Esophagus muscularis mucosa (tissue), 4 donors: ENCODE measurements at places on chromosomes 6 and 20. TPM values are rescaled to one million over a fixed set of nuclear protein-coding genes. Genes with fewer than 3 reads are reported as not detected.
A peak's percentile ranks its signal among the peaks of the same experiment; 100 is the strongest.

Gene LPA
- total RNA-seq: not detected

GRCh38 chr6:38774929-38775707 is 60.0 kb downstream of the DNAH8 start:
- DNase-seq: no peak
- H3K4me3 ChIP-seq: no peak overlapping the region
- no peaks in the 10 kb centered on the region for H3K27me3 ChIP-seq
- no peak overlapping the region for H3K27ac ChIP-seq

Gene CALHM6
- 1.2 TPM for total RNA-seq

- no peak overlapping the region for H3K4me3 ChIP-seq
- peaks cover 82% of the 10 kb centered on the region for H3K4me1 ChIP-seq
- DNase-seq: no peak
- no peaks in the 10 kb centered on the region for H3K36me3 ChIP-seq
- H3K27ac ChIP-seq: peak overlapping the region; percentile 73
Measured at GRCh38 chr6:53524455-53524815, 20.5 kb downstream of the GCLC start.

DNA sequence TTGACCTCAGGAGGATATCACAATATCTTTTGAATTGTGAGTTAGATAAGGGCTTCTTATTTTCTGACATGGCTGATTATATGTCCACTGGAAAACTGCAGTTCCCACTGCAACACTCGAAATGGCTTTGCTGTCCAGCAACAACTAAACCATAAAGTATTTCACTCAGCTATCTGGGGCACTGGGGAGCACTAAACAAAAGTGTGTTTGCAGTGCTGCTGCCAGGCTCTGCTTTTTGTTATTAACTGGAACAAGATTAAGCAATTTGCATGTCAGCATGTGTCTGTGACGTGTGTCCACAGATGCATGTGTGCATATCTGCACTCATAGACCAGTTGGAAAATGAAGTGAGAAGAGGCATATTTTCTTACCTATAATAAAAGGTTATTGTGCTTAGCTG is 107.8 kb upstream of the CCN2 start:
- H3K4me3 ChIP-seq: no peak overlapping the region
- DNase-seq: no peak
- peaks cover 28% of the 10 kb centered on the region for H3K4me1 ChIP-seq
- H3K27me3 ChIP-seq: no peaks in the 10 kb centered on the region

Gene VGLL2
- total RNA-seq: not detected

Gene CRYBG1
- total RNA-seq: 2.1 TPM

Gene GRIK2
- total RNA-seq: 1.7 TPM

Gene PRKN
- 11.4 TPM for total RNA-seq

DNA sequence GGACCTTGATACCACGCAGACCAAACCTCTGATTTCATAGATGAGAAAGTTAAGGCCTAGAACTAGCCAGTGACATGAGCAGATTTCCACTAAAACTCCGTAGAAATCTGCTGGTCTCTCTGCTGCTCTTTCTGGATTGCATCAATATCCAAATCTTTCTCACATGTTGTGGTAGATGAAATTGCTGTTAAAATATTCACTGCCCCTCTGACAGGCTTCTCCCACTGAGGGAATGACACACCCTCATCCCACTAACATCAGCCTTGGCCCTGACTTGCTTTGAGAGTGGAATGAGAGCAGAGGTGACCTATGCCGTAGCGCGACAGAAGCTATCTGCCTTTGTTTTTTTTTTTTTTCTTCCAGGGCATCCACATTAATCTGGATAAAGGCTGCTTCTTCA is 20.4 kb upstream of the EXOC2 start:
- no peak overlapping the region for H3K27ac ChIP-seq
- H3K36me3 ChIP-seq: no peaks in the 10 kb centered on the region
- no peak for DNase-seq
- H3K27me3 ChIP-seq: no peaks in the 10 kb centered on the region
- peaks cover 27% of the 10 kb centered on the region for H3K4me1 ChIP-seq

DNA sequence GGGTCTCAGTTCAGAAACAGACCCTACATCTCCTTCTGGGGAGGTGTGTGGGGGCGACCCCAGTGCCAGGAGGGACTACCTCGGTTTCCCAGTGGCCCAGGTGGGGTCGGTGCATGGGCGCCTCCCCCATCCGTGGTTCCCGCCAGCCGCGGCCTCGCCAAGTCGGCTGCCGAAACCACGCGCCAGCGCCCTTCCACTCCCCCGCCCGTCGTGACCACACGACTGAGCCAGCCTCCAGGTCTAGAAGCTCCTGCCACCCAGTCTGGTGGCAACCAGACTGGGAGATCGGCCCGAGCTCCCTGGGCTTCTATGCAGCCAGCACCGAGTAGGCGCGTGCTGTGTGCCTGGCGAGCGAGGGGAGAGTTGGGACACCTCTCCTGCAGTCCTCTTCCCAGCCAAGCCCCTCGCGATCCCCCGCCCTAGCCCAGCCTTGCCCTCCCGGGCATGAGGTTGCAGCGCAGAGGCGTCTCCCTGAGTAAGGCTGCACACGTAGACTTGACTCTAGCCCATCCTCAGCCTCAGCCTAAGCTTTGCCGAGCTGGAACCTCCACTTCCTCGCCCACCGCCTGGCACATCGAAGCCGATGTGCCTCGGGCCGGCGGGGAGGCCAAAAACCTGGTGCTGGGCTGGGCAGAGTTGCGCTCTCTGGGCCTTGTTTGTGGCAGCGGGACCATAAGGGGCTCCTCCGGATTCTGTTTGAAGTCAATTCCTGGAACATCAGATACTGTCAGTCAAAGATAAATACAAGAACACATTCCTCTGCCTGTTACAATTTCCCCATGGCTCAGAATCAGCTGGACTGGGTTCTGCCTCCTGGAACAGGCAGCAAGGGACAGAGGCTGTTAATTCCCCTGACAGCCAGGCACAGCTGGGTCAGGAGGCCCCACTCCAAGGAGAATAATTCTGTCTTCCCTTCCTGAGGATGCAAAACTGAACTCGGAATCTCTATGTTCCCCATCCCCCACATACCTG is 1.5 kb upstream of the CPNE5 start:
- no peak for DNase-seq
- H3K27ac ChIP-seq: peak overlapping the region; percentile 61
- no peaks in the 10 kb centered on the region for H3K36me3 ChIP-seq
- H3K4me1 ChIP-seq: peaks cover 31% of the 10 kb centered on the region

GRCh38 chr20:47468290-47469050 is 33.2 kb upstream of the NCOA3 start:
- H3K27ac ChIP-seq: no peak overlapping the region
- no peak for DNase-seq
- H3K4me3 ChIP-seq: no peak overlapping the region
- H3K27me3 ChIP-seq: no peaks in the 10 kb centered on the region

GRCh38 chr6:140544431-140544830 is 1170.0 kb upstream of the CITED2 start:
- no peak for DNase-seq
- H3K27ac ChIP-seq: no peak overlapping the region
- no peaks in the 10 kb centered on the region for H3K27me3 ChIP-seq
- no peak overlapping the region for H3K4me3 ChIP-seq
- no peaks in the 10 kb centered on the region for H3K36me3 ChIP-seq

GRCh38 chr6:41190791-41191190 is 10.2 kb downstream of the TREML2 start:
- no peaks in the 10 kb centered on the region for H3K36me3 ChIP-seq
- no peaks in the 10 kb centered on the region for H3K27me3 ChIP-seq
- H3K27ac ChIP-seq: no peak overlapping the region

- H3K4me1 ChIP-seq: no peaks in the 10 kb centered on the region
- no peak for DNase-seq
- no peaks in the 10 kb centered on the region for H3K36me3 ChIP-seq
- H3K4me3 ChIP-seq: no peak overlapping the region
Measured at GRCh38 chr20:40156600-40157317, 532.3 kb downstream of the MAFB start.

- H3K4me3 ChIP-seq: no peak overlapping the region
- DNase-seq: no peak
- peaks cover 17% of the 10 kb centered on the region for H3K27me3 ChIP-seq
- H3K27ac ChIP-seq: no peak overlapping the region
- no peaks in the 10 kb centered on the region for H3K36me3 ChIP-seq
Measured at GRCh38 chr20:24661255-24661654, 191.8 kb downstream of the SYNDIG1 start.

Gene CCN5
- 488 TPM for total RNA-seq

DNA sequence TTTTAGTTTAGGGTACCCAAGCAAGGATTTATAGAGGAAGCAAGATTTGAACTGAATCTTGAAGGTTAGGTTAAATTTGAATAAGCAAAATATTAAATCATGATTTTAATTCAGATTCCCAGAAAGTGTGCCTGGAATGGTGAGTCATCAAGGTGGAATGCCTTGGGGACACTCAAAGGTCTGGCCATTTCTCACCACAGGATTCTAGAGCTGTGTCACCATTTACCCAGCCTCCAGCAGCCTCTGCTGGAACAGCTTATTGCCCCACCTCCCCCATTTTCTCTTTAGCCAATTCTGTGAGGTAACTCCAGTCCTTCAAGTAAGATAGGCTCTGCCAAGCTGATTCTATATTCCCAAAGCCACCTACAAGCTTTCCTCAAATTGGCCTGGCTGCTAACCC is 181.4 kb downstream of the SIM1 start:
- DNase-seq: no peak
- H3K4me1 ChIP-seq: peaks cover 6% of the 10 kb centered on the region
- H3K27me3 ChIP-seq: no peaks in the 10 kb centered on the region
- H3K4me3 ChIP-seq: no peak overlapping the region

DNA sequence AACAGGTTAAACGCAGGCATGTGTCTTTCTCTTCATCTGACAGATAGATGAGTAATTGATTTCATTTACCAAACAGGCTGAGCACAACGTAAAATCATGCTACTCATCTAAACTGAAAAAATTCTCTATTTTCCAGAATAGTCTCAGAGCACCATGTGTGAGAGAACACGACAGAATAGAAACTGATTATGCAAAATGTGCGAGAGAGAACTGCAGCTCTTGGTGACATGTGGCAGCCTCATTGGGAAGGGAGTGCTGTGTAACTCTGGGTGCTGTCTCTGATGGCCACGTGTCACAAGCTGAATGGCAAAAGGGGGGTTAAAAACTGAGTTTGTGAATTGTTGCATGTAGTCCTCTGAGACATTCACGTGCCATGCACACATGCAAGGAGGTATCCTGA is 143.7 kb upstream of the ATXN1 start:
- DNase-seq: no peak
- H3K27ac ChIP-seq: no peak overlapping the region

Gene CNPY3
- total RNA-seq: 34.7 TPM

GRCh38 chr6:11242711-11243110 is 10.2 kb upstream of the NEDD9 start:
- H3K36me3 ChIP-seq: no peaks in the 10 kb centered on the region
- no peak overlapping the region for H3K4me3 ChIP-seq
- peaks cover 16% of the 10 kb centered on the region for H3K4me1 ChIP-seq
- DNase-seq: no peak
- H3K27ac ChIP-seq: no peak overlapping the region

Gene MATN4
- 0.33 TPM for total RNA-seq

DNA sequence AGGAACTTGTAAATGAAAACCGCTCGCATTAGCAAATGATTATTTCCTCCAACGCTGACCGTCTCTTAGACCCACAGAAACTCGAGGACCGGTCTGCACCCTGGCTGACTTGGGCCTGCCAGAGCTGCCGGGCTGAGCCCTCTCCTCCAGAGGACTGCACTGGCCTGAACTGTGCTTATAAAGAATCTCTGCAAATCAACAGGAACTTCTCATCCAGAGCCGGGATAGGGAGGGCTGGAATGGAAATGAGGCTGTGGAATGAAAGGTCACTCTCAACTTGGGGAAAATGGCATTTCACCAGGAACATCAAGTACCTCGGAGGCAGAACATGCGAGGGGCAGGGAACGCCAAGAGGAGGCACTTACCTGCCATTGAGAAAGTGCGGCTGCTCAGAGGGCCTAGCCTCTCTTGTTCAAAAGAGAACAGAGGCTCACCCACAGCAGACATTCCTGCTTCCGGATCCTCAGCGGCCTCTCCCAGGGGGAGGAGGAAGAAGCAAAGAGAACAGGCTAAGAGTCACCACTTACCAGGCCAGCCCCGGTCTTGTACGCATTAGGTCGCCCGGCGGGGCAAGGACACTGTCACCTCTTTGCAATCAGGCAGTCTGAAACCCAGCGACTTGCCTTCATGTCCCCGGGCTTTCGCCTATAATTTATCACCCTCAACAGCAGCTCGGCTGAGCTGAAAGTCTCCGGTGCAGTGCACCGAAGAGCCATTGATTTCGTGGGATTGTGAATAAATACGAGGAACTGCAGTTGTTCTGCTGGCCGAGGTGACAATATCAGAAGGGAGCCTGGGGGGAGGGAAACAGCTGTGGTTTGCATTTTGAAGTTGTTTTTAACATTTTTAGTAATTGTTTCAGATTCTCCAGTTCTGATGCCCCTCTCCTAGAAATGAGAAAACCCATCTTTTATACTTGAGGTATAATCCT is 37.6 kb downstream of the ZMYND8 start:
- H3K27me3 ChIP-seq: no peaks in the 10 kb centered on the region
- H3K36me3 ChIP-seq: no peaks in the 10 kb centered on the region
- peak overlapping the region; percentile 42 for H3K4me3 ChIP-seq
- peak overlapping the region; percentile 99 for H3K27ac ChIP-seq
- peaks cover 100% of the 10 kb centered on the region for H3K4me1 ChIP-seq

DNA sequence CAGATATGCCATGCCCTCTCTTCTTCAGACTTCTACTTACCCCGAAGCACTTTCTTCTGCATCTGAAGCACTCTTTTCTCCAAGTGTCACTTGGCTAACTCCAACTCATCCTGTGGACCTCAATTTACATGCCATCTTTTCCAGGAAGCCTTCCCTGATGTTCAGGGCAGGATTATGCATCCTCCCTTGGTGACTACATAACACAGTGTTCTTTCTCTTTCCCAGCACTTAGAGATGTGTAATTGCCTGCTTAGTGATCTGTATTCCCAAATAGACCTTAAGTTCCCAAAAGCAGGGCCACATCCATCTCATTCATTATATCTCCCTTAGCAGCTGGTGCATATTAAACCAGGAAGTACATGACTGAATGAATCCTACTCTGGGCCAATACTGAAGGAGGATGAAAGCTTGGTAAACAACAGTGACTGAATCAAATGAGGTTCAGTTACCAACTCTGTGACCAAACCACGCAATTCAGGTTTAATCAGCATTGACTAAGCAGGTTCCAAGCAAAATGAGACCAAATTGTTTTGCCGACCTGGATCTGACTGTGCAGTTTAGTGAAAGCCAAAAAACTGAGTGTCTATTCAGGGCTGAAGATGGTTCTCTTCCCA is 121.4 kb upstream of the TCF21 start:
- H3K4me1 ChIP-seq: no peaks in the 10 kb centered on the region
- H3K27ac ChIP-seq: no peak overlapping the region
- no peaks in the 10 kb centered on the region for H3K27me3 ChIP-seq
- no peak for DNase-seq
- H3K36me3 ChIP-seq: no peaks in the 10 kb centered on the region

GRCh38 chr20:59752704-59753460 is 148.5 kb downstream of the PHACTR3 start:
- DNase-seq: no peak
- peaks cover 37% of the 10 kb centered on the region for H3K4me1 ChIP-seq
- no peaks in the 10 kb centered on the region for H3K27me3 ChIP-seq
- no peak overlapping the region for H3K4me3 ChIP-seq
- no peak overlapping the region for H3K27ac ChIP-seq

Gene SNAP25
- total RNA-seq: 3.6 TPM
